ENCODE measurements at places on chromosomes 11 and 22. TPM values are rescaled to one million over a fixed set of nuclear protein-coding genes. Genes with fewer than 3 reads are reported as not detected.

IPO7 gene
- 140 TPM for total RNA-seq

NAV2 gene
- total RNA-seq = 25.5 TPM

MPPED1 gene
- 0.39 TPM for total RNA-seq

GLYAT gene
- total RNA-seq = not detected

CCDC73 gene
- total RNA-seq = not detected

OR5B21 gene
- total RNA-seq = 0.22 TPM

C11orf97 gene
- not detected for total RNA-seq

SCGB1C1 gene
- total RNA-seq = not detected

LRRC32 gene
- total RNA-seq = 13.5 TPM

ATP6V1E1 gene
- total RNA-seq = 147 TPM

PTS gene
- 41.7 TPM for total RNA-seq

ZBTB16 gene
- total RNA-seq = 1.8 TPM

ACCSL gene
- not detected for total RNA-seq

ZNF280B gene
- 1.6 TPM for total RNA-seq

EXPH5 gene
- total RNA-seq = 10.8 TPM

C22orf42 gene
- not detected for total RNA-seq

Data from articular chondrocyte of knee joint (primary cell).